ENCODE measurements at places on chromosomes 5 and 9.

GRCh38 chr5:88897748-88898147, 14.8 kb upstream of the MEF2C start:
- H3K27me3 ChIP-seq: no peaks in the 10 kb centered on the region
- DNase-seq: no peak
- H3K36me3 ChIP-seq: no peaks in the 10 kb centered on the region

- no peak for DNase-seq
- H3K4me1 ChIP-seq: no peaks in the 10 kb centered on the region
- no peaks in the 10 kb centered on the region for H3K36me3 ChIP-seq
- no peak overlapping the region for H3K4me3 ChIP-seq
- H3K27me3 ChIP-seq: no peaks in the 10 kb centered on the region
Measured at GRCh38 chr9:84781458-84781857, 111.9 kb downstream of the NTRK2 start.

DNA sequence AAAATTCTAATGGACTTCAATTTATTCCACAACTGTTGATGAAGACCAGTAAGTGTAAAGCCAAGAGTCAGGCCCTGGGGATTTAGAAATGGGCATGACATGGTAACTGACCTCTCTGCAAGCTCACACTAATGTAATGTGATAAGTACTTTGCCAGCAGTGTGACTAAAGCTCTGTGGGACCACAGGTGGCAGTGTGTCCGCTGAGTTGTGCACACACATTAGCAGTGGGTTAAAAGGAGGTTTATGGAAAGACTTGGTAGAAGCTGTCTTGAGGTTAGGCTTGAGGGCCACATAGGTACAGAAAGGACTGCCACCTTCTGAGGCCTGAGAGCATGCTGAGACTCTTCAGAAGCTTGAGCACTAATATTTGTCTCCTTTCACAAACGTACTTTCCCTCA, 67.6 kb downstream of the UBAP1 start:
- H3K27me3 ChIP-seq: no peaks in the 10 kb centered on the region
- no peak overlapping the region for H3K4me3 ChIP-seq
- peaks cover 2% of the 10 kb centered on the region for H3K4me1 ChIP-seq
- no peak for DNase-seq
- H3K27ac ChIP-seq: no peak overlapping the region

- H3K27me3 ChIP-seq: no peaks in the 10 kb centered on the region
- H3K36me3 ChIP-seq: peaks cover 56% of the 10 kb centered on the region
- H3K4me1 ChIP-seq: peaks cover 7% of the 10 kb centered on the region
Measured at GRCh38 chr9:133347515-133347984, 381 bp downstream of the MED22 start.

- DNase-seq: no peak
- H3K4me1 ChIP-seq: no peaks in the 10 kb centered on the region
- no peaks in the 10 kb centered on the region for H3K36me3 ChIP-seq
- H3K27me3 ChIP-seq: no peaks in the 10 kb centered on the region
- H3K27ac ChIP-seq: no peak overlapping the region
Measured at GRCh38 chr5:160649304-160649703, 202.7 kb downstream of the ATP10B start.

DNA sequence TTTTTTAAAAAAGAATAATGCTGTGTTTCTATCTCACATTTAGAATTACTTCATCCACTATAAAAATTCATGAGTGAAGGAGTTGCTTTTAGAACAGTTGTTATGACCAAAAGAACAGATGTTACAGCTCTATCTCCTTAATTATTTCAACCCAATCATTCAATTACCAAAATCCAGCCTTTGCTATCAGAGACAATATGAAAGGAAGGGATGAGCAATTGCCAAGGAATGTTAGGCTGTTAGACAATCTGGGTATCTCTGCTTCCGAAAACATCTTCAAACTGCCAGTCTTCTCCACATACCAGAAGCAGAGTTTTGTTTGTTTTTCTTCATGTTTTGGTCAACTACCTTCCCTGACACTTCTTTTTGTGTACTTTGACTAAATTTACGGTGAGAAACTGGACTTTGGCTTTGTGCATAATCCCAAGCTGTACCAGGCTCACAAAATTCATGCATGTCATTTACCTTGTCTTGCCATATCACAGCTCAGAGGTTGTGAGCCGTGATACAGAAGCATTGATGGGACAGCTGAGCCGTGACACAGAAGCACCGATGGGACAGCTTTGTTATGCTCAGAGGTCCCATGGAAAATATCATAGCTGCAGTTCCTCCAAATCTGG, 405.5 kb downstream of the KIF4B start:
- H3K27me3 ChIP-seq: no peaks in the 10 kb centered on the region
- no peak overlapping the region for H3K4me3 ChIP-seq
- no peak overlapping the region for H3K27ac ChIP-seq
- no peaks in the 10 kb centered on the region for H3K36me3 ChIP-seq
